ENCODE measurements at places on chromosomes 11 and 22. TPM values are rescaled to one million over a fixed set of nuclear protein-coding genes. Genes with fewer than 3 reads are reported as not detected.

NPAS4 gene
- 1.2 TPM for total RNA-seq

DNA sequence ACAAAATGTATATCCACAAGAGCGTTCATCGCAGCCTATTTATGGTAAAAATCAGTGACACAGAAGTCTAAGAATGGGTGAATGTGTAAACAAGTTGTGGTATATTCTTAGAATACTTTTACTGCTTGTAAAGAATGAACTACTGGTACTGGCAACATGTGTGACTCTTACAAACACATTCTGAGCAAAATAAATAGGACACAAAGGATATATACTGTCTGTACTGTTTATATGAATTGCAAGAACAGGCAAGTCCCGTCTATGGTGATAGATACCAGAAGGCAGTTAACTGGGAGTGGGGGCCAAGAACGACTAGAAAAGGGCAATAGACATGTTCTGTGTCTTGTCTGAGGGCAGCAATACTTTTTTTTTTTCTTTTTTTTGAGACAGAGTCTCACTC, 112.6 kb downstream of the TBC1D22A start:
- no peaks in the 10 kb centered on the region for H3K36me3 ChIP-seq
- no peak for DNase-seq
- no peaks in the 10 kb centered on the region for H3K4me1 ChIP-seq
- H3K4me3 ChIP-seq, result no peak overlapping the region
- H3K27ac ChIP-seq, result no peak overlapping the region

DNA sequence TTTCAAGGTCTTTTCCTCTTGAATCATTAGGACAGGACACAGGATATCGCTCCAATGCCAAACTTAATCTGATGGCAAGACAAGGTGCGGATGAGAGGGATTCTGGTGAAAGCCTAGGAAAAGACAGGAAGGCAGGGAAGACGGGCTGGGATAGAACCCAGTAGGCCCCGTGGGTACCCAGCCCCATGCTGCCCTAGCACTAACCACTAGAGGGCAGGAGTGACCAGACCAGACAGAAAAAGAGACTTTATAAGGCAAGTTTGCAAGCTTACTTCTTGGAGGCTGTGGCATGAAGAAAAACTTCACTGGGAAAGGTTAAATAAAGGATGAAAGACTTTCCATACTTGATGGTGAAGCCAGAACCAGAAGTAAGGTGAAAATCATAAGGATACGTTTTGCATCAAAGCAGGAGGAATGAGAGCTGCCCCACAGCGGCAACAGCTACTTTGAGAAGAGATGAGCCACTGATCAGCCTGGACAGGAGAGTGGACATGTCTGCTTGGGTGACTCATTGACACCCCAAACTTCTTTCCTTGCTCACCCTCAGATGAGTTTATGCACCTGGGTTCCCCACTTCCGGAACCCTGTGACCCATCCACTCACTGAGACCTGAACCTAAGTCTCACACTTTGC, 39.8 kb downstream of the SYN3 start:
- H3K27ac ChIP-seq, result no peak overlapping the region
- H3K4me1 ChIP-seq, result no peaks in the 10 kb centered on the region
- DNase-seq, result peak; percentile 66
- no peaks in the 10 kb centered on the region for H3K27me3 ChIP-seq
- no peak overlapping the region for H3K4me3 ChIP-seq

GRCh38 chr11:44595964-44596381, 30.5 kb downstream of the CD82 start:
- DNase-seq, result peak; percentile 46
- no peaks in the 10 kb centered on the region for H3K36me3 ChIP-seq
- H3K4me1 ChIP-seq, result peaks cover 17% of the 10 kb centered on the region
- H3K27ac ChIP-seq, result peak overlapping the region; percentile 14

- DNase-seq, result no peak
- no peaks in the 10 kb centered on the region for H3K36me3 ChIP-seq
- H3K27me3 ChIP-seq, result peaks cover 16% of the 10 kb centered on the region
Measured at GRCh38 chr11:116055064-116055463, 550.8 kb upstream of the CADM1 start.

- peak; percentile 63 for DNase-seq
- H3K27ac ChIP-seq, result no peak overlapping the region
- no peaks in the 10 kb centered on the region for H3K27me3 ChIP-seq
- H3K4me3 ChIP-seq, result no peak overlapping the region
- peaks cover 31% of the 10 kb centered on the region for H3K4me1 ChIP-seq
- H3K36me3 ChIP-seq, result no peaks in the 10 kb centered on the region
Measured at GRCh38 chr22:24503137-24503842, 8.2 kb downstream of the UPB1 start.

RASSF10 gene
- total RNA-seq, result 8.2 TPM

DNA sequence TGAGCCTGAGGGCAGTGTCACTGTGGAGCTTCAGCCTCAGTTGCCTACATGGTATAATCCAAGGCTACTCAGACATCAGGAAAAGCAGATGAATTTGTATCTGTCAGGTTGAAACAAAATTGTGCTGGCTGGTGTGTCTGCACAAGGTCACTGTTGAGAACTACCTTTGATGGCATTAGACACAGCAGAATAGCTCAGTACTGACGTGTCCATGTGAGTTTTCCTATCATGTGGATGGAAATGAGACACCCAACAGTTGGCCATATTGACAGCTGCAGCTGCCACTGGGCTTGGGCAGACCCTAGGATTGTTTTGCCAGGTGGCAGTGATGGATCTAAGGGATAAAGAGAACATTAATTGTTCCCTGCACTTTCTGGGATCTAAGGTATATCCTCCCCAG, 15.8 kb downstream of the CCDC134 start:
- H3K27ac ChIP-seq, result no peak overlapping the region
- no peaks in the 10 kb centered on the region for H3K27me3 ChIP-seq
- H3K36me3 ChIP-seq, result peaks cover 12% of the 10 kb centered on the region
- no peak overlapping the region for H3K4me3 ChIP-seq
- no peak for DNase-seq
- H3K4me1 ChIP-seq, result peaks cover under 1% of the 10 kb centered on the region

- H3K27me3 ChIP-seq, result no peaks in the 10 kb centered on the region
- no peak overlapping the region for H3K27ac ChIP-seq
- no peak for DNase-seq
- peaks cover 3% of the 10 kb centered on the region for H3K4me1 ChIP-seq
- no peaks in the 10 kb centered on the region for H3K36me3 ChIP-seq
- no peak overlapping the region for H3K4me3 ChIP-seq
Measured at GRCh38 chr11:32172041-32172847, 81.4 kb downstream of the RCN1 start.

GRCh38 chr11:12769834-12770345, 95.7 kb downstream of the TEAD1 start:
- H3K36me3 ChIP-seq, result peaks cover under 1% of the 10 kb centered on the region
- no peak overlapping the region for H3K27ac ChIP-seq
- no peak for DNase-seq
- no peaks in the 10 kb centered on the region for H3K27me3 ChIP-seq

CTSW gene
- not detected for total RNA-seq

- H3K36me3 ChIP-seq, result no peaks in the 10 kb centered on the region
- no peak for DNase-seq
- no peaks in the 10 kb centered on the region for H3K27me3 ChIP-seq
- no peak overlapping the region for H3K4me3 ChIP-seq
- H3K4me1 ChIP-seq, result peaks cover 4% of the 10 kb centered on the region
- H3K27ac ChIP-seq, result no peak overlapping the region
Measured at GRCh38 chr11:119668676-119669075, 60.3 kb downstream of the NECTIN1 start.

- no peak overlapping the region for H3K4me3 ChIP-seq
- H3K36me3 ChIP-seq, result no peaks in the 10 kb centered on the region
- no peak for DNase-seq
- no peaks in the 10 kb centered on the region for H3K27me3 ChIP-seq
- no peak overlapping the region for H3K27ac ChIP-seq
Measured at GRCh38 chr11:27355575-27356104, 7.4 kb downstream of the CCDC34 start.

DNA sequence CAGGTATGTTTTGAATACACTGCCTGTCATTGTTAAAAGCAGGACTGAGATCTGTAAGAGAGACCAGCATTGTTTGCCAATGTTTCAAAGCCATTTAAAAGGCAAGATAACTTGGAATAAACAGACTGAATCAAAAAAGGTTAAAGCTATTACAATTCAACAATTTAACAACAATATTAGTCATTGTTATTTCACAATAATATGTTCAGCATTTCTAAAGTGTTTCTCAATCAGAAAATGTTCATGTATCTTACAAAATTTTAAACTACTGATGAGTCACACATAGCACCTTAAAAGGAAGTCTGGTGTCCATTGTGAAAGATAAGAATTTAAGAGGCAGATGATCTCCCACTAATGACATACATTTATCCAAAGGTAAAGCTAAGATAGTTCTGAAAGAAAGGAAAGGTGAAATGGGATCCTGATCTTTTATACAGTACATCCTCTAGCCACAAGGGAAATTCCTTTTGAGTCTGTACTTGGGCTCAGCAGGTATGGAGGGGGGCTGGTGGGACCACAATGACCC, 79.7 kb downstream of the MAML2 start:
- no peak for DNase-seq
- H3K4me1 ChIP-seq, result peaks cover 9% of the 10 kb centered on the region
- H3K4me3 ChIP-seq, result no peak overlapping the region
- H3K27me3 ChIP-seq, result no peaks in the 10 kb centered on the region

DNA sequence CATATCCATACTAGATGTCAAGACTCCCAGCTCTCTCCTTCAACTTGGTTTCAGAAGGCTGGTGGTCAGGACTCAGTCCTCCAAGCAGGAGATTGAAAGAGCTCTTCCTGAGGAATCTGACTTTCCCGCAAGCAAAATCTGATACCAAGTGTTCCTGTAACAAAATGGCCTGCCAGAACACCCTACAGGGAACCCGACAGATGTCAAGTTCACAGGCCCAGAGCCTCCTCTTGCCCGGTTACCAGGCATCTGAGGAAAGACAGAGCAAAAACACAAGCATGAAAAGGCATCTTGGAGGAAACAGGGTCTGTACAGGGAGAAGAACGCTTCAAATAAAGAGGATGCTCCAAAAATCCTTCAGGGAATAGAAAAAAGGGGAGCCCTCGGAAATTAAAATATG, 8.7 kb upstream of the KCNJ5 start:
- no peaks in the 10 kb centered on the region for H3K27me3 ChIP-seq
- H3K4me3 ChIP-seq, result no peak overlapping the region
- H3K36me3 ChIP-seq, result no peaks in the 10 kb centered on the region
- no peak overlapping the region for H3K27ac ChIP-seq
- DNase-seq, result no peak

DNA sequence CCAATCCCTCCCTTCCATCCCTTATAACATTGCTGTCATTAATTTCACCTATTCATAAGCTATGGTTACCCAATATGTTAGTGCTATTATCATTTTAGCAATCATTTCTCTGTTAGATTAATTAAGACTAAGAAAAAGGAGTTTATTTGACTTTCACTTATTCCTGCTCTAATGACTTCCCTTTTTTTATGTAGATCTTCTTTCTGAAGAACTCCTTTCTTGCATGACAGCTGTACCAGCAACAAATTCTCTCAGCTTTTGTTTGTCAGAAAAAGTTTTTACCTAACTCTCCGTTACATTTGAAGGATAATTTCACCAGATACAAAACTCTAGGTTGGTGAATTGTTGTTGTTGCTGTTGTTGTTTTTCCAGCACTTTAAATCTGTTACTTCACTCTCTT, 28.6 kb upstream of the OR8B8 start:
- H3K4me1 ChIP-seq, result no peaks in the 10 kb centered on the region
- no peak overlapping the region for H3K4me3 ChIP-seq
- H3K27me3 ChIP-seq, result no peaks in the 10 kb centered on the region
- no peaks in the 10 kb centered on the region for H3K36me3 ChIP-seq
- no peak overlapping the region for H3K27ac ChIP-seq
- DNase-seq, result no peak

GRCh38 chr11:32913445-32913844, 20.8 kb downstream of the QSER1 start:
- no peaks in the 10 kb centered on the region for H3K36me3 ChIP-seq
- H3K27me3 ChIP-seq, result no peaks in the 10 kb centered on the region
- DNase-seq, result no peak

PHOX2A gene
- 0.92 TPM for total RNA-seq

- H3K27ac ChIP-seq, result no peak within 1 kb of the TSS
- H3K4me3 ChIP-seq, result no peak within 1 kb of the TSS
- peaks cover 4% of the 10 kb centered on the region for H3K27me3 ChIP-seq
Measured at GRCh38 chr11:73950869-73951710, at the start of gene DNAJB13. TSS of gene DNAJB13 (plus strand) at chr11:73951026. CDS start at chr11:73951070, 44 bp downstream.

POU2F3 gene
- total RNA-seq, result 0.15 TPM

TPBGL gene
- 0.21 TPM for total RNA-seq

DNA sequence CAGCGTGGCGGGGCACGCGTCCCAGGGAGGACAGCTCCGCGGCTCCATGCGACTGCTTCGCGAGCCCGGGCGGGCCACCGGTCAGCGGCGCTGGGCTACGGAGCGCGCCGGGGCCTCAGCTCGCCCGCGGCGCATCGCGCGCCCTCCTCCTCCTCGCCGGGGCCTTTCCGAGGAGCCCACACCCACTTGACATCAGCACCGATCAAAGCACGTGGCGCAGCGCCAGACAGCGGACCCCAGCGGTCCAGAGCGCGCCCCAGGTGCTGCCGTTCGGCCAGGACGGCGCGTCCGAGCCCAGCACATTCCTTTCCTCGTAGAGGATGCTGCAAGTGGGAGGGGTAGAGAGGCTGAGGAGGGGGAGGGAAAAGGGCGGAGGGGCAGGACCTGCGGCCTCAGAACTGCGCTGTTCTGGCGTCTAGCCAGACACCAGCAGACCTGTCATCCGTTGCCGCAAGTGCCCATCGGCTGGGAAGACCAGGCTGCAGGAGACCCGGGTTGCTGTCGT, 88.6 kb downstream of the PLEKHA7 start:
- peak overlapping the region; percentile 78 for H3K27ac ChIP-seq
- peak overlapping the region; percentile 78 for H3K4me3 ChIP-seq
- H3K27me3 ChIP-seq, result peaks cover 4% of the 10 kb centered on the region
- H3K36me3 ChIP-seq, result no peaks in the 10 kb centered on the region
- peaks cover 52% of the 10 kb centered on the region for H3K4me1 ChIP-seq

IGLL1 gene
- total RNA-seq, result not detected

DNA sequence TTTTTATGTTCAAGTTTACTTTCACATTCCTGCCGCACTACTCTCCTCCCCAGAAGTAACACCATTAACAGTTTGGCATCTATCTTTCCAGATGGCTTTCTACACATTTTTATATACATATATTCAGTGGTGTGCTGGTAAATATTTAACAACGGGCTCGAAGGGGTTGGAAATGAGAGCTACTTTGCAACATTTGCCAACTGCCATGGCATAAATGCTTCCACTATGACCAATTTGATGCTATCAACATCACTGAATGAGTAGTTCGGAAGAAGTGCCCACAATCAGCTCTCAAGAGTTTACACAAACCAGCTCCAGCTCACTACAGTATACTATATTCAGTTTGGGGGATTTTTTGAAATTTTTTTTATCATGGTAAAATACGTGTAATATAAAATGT, 55.2 kb downstream of the RELT start:
- H3K27me3 ChIP-seq, result no peaks in the 10 kb centered on the region
- H3K36me3 ChIP-seq, result no peaks in the 10 kb centered on the region
- H3K4me1 ChIP-seq, result peaks cover 27% of the 10 kb centered on the region
- no peak for DNase-seq

GRCh38 chr11:101341578-101341977, 212.0 kb upstream of the PGR start:
- no peaks in the 10 kb centered on the region for H3K27me3 ChIP-seq
- H3K36me3 ChIP-seq, result no peaks in the 10 kb centered on the region
- H3K4me3 ChIP-seq, result no peak overlapping the region
- no peak overlapping the region for H3K27ac ChIP-seq
